Omental fat pad (tissue), 4 donors: ENCODE measurements at places on chromosomes 1 and 21.

- DNase-seq, result no peak
Observed at GRCh38 chr1:50976111-50976889, 6.3 kb downstream of the CDKN2C start.

DNA sequence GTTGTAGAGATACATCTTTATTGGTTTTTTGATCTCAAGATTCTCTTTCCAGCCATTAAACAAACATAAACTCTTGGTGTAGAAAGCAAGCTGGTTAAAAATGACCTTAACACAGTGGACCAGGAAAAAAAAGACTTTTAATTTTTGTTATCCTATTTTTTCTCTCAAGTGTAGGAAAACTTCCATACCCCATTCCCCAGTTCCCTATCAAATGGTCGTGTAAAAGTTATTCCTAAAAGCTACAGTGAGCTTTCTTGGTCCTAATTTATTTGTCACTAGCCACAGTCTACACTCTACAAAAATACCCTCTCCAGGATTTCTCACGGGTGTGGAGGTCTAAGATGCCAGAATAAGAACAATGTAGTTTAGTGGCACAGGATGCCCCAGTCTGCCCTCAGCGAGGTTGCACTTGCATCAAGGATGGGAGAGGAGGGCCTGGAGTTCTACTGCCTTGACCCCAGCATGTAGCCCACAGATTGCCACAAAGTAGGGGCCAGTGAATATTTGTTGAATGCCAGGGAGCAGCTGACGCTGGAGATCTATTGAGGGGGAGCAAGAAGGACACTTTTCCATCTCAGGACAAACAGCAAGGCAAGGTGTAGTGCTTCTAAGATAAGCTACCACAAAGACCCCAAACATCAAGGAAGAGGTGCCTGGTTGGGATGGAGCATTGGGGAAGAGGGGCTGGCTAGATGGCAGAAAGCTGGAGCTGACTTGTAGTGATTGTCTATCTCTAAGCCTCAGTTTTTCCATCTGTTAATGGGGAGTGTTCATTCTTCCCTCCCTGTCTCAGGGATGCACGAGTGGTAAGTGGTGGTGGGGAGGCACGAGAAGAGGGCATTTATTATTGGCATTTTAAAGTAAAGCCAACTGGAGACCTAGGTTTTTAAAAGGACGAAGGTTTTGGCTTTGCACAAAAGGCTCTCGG is 1.8 kb downstream of the MYCL start:
- no peak for DNase-seq

GRCh38 chr1:71088645-71089287 is 7.9 kb upstream of the ZRANB2 start:
- no peak for DNase-seq

- DNase-seq, result no peak
Observed at GRCh38 chr1:6328091-6328490, 65.5 kb downstream of the ACOT7 start.

- no peak for DNase-seq
Observed at GRCh38 chr1:95438218-95438948, 204.4 kb downstream of the RWDD3 start.

GRCh38 chr1:207860531-207860930 is 50.4 kb downstream of the CD34 start:
- no peak for DNase-seq

DNA sequence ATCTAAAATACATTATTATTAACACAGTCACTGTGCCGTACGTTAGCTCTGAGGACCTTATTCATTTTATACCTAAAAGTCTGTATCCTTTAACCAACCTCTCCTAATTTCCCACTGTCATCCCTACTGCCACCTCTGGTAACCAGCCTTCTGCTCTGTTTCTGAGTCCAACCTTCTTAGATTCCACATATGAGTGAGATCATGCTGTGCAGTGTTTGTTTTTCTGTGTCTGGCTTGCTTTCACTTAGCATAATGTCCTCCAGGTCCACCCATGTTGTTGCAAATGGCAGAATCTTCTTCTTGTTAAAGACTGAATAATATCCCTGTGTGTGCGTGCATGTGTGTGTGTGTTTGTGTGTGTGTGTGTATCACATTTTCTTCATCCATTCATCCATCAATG is 64.2 kb downstream of the ETS2 start:
- DNase-seq, result no peak

- DNase-seq, result no peak
Observed at GRCh38 chr1:198726455-198726854, 87.6 kb downstream of the PTPRC start.

DNA sequence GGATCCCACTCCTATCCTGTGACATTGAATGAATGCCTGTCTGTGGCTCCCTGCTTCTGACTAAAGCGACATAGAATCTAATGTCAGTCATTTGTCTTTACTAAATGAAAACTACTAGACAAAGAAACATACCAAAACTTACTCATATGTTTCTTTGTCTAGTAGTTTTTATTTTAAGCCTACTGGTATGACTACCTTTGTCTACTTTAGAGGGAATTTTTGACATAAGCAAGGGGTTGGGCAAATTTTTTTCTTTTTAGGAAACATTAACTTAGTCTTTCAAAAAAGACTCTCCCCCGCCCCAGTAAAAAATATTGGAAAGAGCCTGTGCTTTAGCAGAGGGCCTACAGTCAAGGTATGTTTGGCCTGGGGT is 4.9 kb downstream of the NEK7 start:
- no peak for DNase-seq

DNA sequence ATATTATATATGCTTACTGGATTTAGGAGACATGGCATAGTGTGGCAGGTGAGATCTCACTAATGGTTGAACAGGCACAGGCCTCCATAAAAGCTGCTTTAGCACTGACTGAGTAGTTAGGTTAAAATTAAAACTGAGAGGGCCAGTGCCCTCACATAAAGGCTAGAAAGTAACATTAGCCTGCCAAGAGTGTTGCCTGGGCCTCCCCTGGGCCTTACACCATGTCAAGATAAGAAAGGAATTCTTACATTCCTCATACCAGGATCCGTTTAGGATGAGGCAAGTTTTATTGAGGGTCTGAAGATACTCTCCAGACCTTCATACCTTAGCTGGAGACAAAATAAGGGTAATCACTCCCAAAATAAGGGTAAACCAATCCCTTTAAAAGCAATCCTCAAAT is 1011.8 kb downstream of the PLA2G4A start:
- DNase-seq, result no peak

GRCh38 chr1:152110365-152110859 is 4.8 kb downstream of the TCHH start:
- no peak for DNase-seq

DNA sequence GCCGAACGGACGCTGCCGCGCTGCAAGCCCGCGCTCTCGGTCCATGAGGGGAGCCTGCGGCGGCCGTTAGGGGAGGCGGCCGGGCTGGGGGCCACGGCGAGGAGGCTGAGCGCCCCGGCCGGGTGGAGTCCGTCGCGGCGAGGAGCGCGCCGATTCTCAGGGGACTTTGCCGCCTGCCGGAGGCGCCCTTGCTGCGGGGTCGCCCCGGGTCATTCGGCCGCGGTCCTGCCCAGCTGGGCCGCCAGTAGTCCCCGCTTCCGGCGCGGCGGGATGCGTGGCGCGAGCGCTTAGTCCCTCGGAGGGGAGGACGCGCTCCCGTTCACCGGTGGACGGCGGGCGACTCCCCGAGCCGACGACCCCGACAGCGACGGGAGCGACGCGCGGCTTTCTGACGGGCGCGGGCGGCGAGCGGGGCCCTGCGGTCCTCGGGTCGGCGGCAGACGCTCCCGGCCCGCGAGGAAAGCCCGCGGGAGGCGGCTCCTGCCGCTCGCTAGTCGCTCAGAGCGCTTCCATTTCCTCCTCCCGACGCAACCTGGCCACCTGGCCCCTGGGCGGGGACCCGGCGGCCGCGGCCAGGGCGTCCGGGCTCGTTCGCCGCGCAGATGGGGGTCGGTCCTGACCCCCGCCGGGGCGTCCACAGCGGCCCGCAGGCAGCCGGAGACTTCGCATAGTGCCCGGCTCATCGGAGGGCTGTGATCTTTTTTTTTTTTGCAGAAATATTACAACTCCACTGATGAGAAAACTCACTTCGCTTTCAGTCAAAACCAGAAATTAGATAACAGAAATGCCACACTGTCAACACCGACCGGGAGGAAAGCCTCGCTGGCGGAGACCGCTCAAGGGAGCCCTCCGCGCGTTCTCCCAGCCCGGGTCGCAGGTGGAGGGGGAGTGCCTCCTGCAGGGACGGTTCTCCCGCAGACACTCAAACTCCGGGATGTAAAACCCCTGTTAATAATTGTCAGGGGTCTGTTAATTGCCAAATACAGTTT is 641 bp upstream of the ZBTB21 start:
- no peak for DNase-seq
